ENCODE measurements at places on chromosomes 12 and 14.

DNA sequence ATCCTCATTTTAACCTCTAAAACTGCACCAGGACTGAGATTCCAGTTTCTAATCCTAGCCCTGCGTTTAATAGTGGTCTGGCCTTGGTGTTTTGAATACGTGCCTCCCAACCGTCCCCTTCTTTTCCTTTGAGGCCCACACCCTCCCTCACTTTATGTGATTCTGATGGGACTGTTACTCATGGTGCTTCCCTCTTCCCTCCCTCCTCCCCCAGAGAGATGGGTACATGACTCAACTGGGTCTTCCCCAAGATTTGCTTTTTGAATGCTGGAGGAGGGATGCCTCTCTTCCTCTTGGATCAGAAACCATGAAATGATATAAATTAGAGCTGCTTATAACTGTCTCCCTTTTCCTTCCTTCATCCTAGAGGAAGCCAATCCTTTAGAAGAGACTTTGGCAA, 8.2 kb upstream of the PPP2R5E start:
- no peak for DNase-seq

GRCh38 chr14:91780452-91780851, 48.6 kb upstream of the CATSPERB start:
- DNase-seq = no peak

DNA sequence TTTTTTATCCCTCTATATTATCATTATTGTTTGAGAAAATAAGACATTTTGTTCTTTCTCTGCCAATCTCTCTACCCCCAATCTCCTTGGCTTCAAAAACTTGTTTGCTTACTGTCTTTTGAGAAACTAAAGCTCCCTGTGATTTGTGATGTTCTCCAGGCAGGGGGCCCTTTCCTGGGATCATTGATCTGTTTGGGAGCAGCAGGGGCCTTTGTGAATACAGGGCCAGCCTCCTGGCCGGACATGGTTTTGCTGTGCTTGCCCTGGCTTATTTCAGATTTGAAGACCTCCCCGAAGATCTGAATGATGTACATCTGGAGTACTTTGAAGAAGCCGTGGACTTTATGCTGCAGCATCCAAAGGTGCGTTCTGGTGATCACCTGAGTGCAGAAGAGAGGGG, 4.5 kb downstream of the ACOT6 start:
- no peak for DNase-seq

- no peak for DNase-seq
These were observed 249.5 kb downstream of the APAF1 start for GRCh38 chr12:98894412-98895085.

DNA sequence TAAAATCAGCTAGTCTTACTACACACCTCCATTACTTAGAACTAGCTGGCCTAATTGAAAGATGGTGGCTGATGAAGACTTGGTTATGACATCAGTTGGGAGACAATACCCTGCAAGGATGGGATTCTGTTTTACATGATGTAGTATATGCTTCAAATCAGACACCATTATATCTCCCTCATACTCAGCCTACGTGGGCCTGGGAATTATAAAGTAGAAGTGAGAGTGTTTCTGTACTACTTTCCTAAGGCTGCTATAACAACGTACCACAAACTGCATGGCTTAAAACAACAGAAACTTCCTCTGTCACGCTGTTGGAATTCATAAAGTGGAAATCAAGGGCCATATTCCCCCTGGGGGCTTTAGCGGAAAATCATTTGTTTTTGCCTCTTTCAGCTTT, 190.4 kb downstream of the PAH start:
- DNase-seq = no peak

DNA sequence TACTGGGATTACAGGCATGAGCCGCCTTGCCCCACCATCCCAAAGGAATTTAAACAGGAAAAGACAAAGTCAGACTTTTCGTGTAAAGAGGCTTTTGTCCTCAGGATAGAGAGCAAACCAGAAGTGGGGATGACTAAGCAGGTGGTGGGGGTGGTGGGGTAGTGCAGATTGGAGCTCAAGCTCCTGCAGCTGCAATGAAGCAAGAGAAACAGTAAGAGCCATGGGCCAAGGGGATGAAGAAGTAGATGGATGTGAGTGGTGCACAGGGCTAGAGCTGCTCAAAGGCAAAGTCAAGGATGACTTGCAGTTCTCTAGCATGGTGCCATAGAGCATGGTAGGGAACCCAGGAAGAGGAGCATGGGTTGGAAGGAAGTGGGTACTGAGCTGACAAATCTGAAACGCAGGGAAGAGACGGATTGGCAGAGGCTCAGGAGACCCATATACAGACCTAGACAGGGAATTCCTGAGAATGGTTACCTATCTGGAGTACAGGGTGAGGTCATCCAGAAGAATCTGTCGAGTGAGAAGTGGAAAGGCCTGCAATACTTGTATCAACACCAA, 11.4 kb upstream of the RNF34 start:
- DNase-seq = no peak

DNA sequence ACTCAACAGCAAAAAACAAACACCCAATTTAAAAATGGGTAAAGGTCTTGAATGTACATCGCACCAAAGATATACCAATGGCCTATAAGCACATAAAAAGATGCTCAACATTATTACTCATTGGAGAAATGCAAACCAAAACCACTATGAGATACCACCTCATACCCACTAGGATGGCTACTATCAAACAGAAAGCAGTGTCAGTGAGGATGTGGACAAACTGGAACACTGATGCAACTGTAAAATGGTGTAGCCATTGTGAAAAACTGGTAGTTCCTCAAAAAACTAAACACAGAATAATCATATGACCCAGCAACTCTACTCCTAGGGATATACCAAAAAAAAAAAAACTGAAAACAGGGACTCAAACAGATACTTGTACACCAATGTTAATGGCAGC, 49.3 kb downstream of the CDK17 start:
- DNase-seq = no peak

DNA sequence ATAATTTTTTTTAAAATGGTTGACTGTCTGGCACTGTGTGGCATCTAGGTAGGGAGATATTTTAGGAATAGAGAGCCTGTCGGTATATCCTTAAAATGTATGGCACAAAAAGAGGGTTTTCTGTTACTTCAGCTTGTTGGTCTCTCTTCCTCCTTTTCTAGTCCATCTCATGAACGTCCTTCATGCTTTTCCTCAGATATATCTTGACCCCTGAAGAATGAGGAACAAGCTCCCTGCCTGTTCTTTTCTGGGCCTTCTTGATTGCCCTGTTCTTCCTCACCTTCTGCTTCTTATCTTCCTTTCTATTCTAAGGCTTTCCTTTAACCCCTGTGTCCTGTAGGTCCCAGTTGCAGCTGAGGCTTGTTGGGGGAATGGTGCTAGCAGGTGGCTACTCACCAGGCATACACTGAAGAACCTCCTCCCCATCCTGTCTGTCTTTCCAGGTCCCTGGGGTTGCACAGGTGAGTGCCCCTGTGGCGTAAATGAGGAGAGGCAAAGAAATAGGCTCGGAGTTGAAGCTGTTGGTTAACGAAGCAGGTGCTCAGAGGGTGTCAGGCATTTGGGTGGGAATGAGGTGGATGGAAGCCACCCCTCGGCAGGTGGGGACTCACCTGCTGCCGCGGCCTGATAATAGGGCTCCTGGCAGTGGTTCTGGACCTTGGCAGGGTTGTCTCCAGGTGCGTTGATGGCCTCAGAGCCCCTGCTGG, 7.2 kb upstream of the C1R start:
- no peak for DNase-seq

GRCh38 chr14:71449316-71450055, 482.7 kb upstream of the RGS6 start:
- DNase-seq = no peak

- no peak for DNase-seq
These were observed 34.5 kb upstream of the PLEK2 start for GRCh38 chr14:67446371-67447032.

DNA sequence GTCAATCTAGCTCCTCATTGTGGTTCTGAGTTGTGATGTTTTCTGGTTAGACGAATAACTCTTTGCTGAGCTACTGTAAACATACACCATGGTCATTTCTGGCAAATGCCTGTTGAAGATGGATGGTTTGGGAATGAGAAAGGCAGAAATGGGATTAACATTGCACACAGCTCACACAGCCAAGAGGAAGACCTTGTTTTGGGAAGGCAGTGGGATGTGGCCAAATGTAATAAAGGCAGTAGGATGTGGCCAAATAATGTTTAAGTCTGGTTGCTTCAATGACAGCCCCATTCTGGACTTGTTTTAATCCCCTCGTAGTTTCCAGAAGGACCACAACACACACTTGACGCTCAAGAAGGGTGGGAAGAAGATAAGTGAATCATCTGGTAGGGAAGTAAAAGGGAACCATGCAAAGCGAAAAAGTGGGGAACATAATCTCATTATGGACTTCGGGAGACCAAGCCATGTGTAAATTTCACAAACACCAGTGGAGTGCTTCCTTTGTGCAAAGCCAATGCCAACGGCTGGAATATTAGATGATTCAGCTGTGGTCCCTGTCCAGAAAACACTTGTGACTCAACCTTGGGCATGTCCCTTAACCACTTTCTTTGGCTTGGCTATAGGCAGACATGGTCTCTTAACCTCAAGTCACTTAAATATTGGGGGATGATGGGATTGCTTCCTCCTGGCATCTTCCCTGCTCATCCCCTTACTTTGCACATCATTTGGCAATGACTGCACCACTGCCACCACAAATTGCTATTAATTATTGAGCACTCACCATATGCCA, 284.4 kb upstream of the CRY1 start:
- no peak for DNase-seq
